ENCODE measurements at places on chromosomes 2 and 18.

- DNase-seq, result no peak
Observed at GRCh38 chr18:79687806-79688205, 8.2 kb downstream of the CTDP1 start.

- DNase-seq, result no peak
Observed at GRCh38 chr18:12458771-12459170, 51.0 kb downstream of the PRELID3A start.

GRCh38 chr2:169160926-169161481, 91.6 kb downstream of the DHRS9 start:
- no peak for DNase-seq

DNA sequence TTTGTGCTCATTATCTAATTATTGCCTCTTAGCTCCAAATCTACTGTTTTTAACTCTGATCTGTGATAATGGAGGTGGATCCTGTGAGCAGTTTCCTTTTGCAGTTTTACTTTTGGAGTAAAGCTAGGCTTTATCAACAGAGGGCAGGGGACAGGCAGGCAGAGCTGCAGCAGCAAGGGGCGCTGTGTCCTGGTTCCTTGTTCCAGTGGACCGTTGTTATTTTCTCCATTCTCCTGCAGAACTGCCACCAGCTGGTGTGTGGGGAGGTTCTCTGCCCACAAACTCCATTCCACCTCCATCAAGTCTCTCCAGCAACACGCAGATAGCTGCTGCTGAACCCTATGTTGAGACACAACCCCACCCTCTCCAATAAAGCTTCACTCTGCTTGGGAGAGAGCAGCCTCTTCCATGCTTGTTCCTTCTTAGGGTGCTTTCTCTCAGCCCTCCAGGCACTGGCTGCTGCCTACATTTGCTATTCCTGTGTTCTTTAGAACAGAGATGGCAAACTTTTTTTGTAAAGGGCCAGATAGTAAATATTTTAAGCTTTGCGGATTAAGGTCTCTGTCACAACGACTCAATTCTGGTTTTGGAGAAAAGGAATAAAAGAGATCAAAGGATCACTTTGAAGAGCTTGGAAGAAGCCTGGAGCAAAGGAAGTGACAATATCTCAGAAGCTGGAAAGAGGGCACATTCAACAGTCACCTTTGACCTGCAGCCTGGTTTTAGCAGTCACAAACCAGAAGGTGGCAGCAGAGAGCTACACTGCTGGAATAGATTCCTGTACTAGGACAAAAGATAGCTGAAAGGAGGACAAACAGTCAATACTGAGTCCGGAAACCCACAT, 208.8 kb downstream of the CCDC178 start:
- DNase-seq, result peak; percentile 24

DNA sequence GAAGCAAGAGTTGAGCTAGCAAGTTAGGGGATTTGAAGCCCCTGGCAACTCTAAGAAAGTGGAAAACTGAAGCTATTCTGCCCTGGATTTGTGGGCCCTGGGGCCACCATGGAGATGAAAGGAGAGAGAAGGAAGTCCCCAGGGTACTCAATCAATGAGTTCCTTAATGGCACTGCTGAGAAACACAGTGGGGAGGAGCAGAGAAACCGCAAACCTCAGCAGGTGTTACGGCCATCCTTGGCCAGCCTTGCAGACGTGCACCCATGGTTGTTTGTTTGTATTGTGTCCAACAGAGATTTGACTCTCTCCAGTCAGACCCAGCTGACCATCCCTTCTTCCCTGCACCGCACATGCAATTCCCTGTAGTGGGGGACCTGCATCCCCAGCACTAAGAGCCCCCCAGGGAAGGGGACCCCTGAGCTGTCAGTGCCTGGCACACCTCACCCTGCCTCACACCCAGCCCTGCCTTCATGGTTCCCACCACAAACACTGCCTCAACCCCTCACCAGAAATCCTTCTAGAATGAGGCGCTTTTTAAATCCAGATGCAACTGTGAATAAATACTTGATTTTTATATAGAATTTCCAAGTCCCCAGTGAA, 255.3 kb downstream of the SH3BP4 start:
- DNase-seq, result peak; percentile 34

- no peak for DNase-seq
Observed at GRCh38 chr2:72145289-72145657, 2.4 kb downstream of the CYP26B1 start.
